ENCODE measurements at places on chromosomes 4 and X. TPM values are rescaled to one million over a fixed set of nuclear protein-coding genes. Genes with fewer than 3 reads are reported as not detected.
A peak's percentile ranks its signal among the peaks of the same experiment; 100 is the strongest.

The COL4A6 gene
- total RNA-seq: not detected

The RP2 gene
- total RNA-seq: 19.7 TPM

The USP27X gene
- total RNA-seq: 1.2 TPM

The AKAP14 gene
- not detected for total RNA-seq

The LIAS gene
- 15.7 TPM for total RNA-seq

- DNase-seq: no peak
Observed at GRCh38 chr4:8341691-8342090, 72.1 kb downstream of the HTRA3 start.

DNA sequence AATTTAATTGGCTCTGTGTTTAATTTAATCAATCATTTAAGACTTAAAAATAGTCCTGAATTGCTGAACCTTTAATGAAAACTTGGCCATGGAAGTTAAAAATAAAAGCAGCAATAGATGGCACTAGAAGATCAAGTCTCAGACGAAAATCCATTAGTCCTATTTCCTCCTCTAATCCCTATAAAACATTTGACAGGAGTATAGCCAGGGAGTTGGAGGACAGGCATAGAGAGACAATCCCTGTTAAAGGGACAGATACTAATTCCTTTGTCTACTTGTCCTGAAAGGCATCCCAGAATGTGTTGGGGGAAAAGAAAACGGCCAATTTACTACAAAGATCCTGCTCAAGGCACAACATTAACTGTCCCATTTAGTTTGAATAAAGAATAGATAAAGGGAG, 276.3 kb upstream of the TACR3 start:
- DNase-seq: no peak

- DNase-seq: peak; percentile 82
Observed at GRCh38 chr4:5746829-5747737, 36.1 kb downstream of the EVC start.

DNA sequence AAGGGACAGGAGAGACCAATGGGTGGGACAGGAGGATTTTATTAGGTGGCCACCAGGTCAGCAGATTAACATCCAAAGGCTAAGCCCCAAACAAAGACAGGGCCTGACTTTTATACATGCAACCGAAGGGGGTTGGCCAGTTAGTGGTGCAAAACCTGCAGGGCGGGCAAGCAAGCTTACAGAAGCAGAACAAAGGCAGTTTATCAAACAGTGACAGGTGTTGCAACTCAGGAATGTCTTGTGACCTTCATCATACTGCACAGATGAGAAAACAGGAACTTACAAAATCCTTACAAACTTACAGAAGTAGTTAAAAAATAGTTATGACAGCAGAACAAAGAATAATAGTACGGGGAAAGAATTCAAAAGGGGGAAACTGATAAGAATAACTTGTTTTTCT, 708.1 kb downstream of the GLUD2 start:
- DNase-seq: no peak

DNA sequence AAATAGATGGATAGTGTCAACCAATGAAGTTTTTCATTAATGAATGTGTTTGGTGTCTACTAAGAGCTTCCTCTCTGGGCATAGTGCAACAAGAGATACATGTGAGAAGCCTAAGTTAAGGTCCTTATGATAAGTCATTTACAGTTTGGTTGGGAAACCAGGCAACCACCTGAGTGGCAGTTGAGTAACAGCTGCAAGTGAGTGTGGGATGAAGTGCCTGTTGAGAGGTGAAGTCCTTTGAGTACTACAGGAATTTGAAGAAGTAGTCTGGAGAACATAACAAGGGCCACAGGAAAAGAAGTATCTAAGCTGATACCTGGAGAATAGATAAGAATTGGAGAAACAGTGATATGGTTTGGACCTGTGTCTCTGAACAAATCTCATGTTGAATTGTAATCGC, 48.5 kb upstream of the FRMPD4 start:
- no peak for DNase-seq

DNA sequence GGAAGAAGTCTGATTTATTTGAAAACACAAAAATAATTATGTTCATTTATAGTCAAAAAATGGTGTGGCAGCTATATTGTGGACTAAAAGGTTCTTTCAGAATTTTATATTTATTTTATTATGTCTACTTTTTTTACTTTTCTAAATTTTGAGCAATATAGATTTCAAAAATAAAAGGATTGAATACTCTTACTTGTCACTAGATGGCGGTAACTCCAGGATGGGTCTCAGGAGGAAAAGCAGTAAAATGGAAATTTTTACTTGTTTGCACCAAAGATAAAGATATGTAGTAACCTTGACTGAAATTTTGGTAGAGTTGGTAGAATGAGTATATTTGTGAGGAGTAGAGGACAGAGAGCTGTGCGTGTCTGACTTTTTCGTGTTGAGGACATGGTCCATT, 14.5 kb upstream of the DACH2 start:
- peak; percentile 45 for DNase-seq

- DNase-seq: peak; percentile 74
Observed at GRCh38 chr4:16894406-16894805, 4.0 kb downstream of the LDB2 start.

DNA sequence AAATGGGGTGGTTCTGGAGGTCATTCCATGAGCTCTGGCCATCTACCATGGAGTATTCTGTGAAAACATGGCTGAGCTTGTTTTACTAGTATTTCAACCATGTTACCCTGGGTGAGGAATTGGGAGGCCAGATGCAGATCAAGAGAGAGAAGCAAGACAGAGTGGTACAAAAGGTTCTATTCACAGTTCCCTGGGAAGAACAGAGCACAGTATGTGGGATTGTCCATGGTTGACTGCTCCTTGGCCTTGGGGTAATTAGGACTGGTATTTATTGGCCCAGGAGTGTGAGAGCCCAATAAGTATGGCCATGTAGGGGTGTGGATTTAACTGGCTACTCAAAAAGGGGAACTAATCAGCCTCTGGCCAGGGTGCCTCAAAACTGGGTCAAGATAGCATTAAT, 239.7 kb upstream of the GATB start:
- no peak for DNase-seq

GRCh38 chr4:8870647-8871416, 807 bp downstream of the HMX1 start:
- DNase-seq: no peak

DNA sequence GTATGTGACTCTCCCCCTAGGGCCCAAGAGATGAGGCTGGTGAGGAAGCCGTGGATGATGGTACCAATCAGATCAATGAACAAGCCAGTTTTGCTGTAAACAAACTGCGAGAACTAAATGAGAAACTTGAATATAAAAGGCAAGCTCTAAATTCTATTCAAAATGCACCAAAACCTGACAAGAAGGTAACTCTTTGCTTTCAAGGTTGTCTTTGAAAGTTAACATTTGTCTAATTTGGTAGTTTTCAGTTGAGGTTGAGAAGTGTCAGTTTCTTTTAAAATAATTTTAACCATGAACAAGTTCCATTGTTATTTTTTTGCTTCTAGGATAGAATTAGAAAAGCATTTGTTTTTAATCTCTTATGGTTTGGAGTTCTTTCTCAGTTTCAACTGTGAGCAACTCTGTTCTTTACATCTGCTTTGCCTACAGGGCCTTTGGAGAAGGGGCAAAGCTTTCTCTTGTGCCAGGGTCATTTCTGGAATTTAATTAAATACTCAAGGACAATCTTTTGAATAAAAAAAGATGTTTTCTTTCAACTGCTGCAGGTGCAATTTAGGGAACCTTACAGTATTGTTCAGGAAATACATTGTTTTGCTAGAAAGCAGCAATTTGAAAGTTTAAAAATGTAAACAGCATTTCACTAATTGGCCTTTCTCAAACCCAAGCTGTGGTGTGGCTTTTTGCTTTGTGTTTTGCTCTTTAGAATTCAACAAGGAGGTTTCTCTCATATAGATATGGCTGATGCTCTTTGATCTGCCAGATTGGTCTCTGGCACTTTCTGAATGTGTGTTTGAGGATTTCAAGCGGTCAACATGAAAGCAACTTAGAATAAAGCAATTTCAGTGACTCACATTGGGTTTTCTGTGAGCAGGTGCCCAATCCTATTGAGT, 62.9 kb downstream of the LRP2BP start:
- DNase-seq: no peak

DNA sequence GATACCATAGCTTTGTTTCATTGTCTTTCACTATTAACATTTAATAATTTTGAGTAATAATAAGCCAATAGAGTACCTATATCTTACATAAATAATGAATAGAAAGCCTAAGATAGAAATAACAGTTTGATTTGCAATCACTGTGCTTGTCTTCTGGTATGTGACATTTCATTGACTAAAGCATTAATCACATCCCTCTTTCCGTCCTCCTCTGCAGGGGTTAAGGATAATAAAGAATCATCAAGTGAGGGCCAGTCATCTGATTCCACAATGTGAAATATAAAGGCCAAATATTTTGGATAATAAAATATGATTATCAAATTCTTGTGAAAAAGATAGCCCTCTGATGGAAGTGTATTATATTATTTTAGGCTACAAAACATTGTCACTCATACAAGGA, 2073.4 kb downstream of the ARAP2 start:
- DNase-seq: peak; percentile 22

GRCh38 chr4:6257247-6258025, 12.2 kb upstream of the WFS1 start:
- DNase-seq: no peak

DNA sequence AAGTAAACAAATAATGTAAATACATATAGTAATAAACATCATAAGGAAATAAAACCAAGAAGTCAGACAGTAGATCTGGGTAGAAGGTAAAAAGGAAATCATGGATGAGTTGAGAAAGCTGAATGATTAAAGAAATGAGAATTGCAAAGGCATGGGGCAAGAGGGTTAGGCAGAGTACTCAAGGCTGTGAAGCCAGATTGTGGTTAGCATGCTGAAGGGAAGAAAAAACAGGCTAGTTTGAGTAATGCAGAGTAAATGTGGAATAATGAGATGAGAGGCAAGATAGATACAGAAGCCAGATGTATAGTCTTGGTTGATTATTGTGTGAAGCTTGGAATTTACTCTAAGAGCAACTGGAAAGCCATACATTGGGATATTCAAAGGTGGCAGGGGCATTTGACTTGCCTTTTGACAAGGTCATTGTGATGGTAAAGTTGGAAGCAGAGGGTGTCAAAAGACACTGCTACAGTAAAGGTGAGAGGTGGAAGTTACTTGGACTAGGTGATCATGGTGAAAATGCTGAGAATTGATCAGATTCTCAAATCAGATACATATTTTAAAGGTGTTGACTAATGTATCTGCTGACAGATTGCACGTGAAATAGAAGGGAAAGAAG, 307.0 kb downstream of the FSTL5 start:
- DNase-seq: no peak

- DNase-seq: no peak
Observed at GRCh38 chrX:2318371-2318770, 182.4 kb downstream of the DHRSX start.

- peak; percentile 55 for DNase-seq
Observed at GRCh38 chr4:2933566-2934076, 29.6 kb downstream of the NOP14 start.

GRCh38 chrX:106168107-106168506, at the start of gene PWWP3B:
Gene PWWP3B (plus strand): TSS chrX:106168305. CDS start chrX:106205433, 37,128 bp downstream.
- DNase-seq: peak; percentile 38

DNA sequence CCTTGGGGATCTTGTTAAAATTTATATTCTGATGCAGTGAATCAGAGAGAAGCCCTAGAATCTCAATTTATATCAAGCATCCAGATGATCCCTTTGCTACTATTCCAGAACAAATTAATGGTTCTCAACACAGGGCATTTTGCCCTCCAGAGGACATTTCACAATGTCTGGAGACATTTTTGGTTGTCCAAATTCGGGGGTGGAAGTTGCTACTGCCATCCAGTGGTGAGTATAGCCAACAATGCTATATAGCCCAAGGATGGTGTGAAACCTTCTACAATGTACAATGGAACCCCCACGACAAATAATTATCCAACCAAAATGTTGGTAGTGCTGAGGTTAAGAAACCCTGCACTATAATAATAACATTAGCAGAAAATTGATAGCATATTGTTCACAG, 2440.0 kb downstream of the PCDH7 start:
- peak; percentile 79 for DNase-seq

- no peak for DNase-seq
Observed at GRCh38 chr4:106929248-106929647, 106.9 kb downstream of the DKK2 start.

- DNase-seq: no peak
Observed at GRCh38 chr4:153063490-153063889, 127.4 kb downstream of the FHDC1 start.
